Activated CD4-positive, alpha-beta T cell treated with anti-CD3 and anti-CD28 coated beads, Interleukin-2, amount 10 ng/mL, durations not matched to agents 24 days and 14 days (primary cell): ENCODE measurements at places on chromosomes 12 and 14. TPM values are rescaled to one million over a fixed set of nuclear protein-coding genes. Genes with fewer than 3 reads are reported as not detected.

The NID2 gene
- 0.09 TPM in 2 replicates for total RNA-seq

The SMOC1 gene
- not detected in 2 replicates for total RNA-seq

DNA sequence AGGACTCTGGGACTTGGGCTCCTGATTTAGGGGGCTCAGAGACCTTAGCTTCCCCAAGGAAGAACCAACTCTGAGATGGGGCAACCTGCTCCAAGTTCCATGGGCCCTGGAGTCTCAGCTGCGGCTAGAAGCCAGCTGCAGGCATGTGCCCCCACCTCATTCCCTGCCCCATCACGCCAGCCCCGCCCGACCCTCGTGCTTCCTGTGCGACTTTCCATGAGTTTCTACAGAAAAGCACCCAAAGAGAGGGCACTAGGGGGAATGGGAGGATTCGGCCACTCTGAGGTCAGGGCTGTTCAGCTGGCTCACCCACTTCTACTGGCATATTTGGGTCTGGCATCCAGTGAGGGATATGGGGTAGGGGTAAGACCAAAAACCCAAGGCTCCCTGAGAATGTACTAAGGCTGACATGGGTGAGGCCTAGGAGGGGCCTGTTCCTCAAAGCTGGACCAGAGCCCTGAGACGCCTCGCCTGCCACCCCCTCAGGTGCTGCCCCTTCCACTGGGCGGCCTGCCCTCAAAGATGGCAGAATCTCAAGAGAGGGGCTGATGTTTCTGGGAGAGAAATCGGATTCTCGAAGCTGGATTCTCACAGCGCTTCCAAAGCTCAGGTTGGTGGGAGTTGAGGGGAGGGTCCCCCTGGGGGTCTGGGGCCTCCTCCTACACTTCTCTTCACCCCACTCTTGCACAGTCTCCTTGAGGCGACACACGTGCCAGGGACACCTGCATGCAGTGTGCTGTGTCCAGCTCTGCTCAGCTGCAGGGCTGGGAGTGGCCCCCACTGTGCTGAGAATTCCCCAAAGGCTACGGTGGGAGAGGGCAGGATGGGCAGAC, 22.1 kb downstream of the FAIM2 start:
- H3K36me3 ChIP-seq, result no peaks in the 10 kb centered on the region
- no peak for DNase-seq
- H3K27ac ChIP-seq, result no peak overlapping the region

DNA sequence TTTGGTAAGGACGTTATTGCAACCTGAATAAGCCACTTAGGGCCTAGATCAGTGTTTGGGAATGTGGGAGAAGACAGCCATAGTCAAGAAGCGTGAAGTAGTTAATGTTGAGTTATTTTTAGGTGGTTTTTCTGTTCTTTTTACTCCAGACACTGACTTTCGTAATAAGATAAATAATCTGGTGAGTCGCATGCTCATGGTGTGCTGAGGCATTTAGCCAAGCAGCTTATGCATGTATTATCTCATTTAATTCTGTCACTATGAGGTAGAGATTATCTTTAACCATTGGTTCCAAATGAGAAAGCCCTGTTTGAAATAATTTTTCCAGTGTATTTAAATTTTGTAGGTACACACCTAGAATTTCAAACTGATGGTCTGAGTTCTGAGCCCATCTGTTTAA, 67.3 kb downstream of the RCOR1 start:
- no peak overlapping the region for H3K4me3 ChIP-seq
- DNase-seq, result no peak
- H3K27ac ChIP-seq, result no peak overlapping the region
- no peaks in the 10 kb centered on the region for H3K27me3 ChIP-seq

DNA sequence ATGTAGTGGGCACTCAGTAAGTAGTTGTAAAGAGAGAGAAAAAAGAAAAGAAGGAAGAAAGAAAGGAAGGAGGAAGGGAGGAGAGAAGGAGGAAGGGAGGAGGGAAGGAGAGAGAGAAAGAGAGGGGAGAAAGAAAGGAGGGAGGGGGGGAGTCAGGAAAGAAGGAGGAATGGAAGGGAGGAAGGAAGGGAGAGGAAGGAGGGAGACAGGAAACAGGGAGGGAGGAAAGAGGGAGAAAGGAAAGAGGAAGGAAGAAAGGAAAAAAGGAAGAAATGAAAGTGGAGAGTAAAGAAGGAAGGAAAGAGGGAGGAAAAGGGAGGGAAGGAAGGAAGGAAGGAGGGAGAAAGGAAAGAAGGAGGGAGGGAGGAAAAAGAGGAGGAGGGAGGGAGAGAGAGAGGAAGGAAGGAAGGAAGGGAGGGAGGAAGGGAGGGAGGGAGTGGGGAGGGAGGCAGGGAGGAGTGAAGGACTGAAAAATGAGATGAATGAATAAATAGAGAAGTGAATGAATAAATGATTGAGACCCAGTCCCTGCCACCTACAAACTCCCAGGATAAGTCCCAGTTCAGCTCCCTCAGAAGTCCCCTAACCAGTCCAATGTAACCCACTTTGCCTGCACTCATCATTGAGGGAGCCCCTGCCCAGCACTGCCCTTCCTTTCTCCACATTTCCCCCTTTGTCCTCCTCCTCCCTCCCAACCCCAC, 739.0 kb upstream of the TBX3 start:
- DNase-seq, result no peak
- H3K36me3 ChIP-seq, result no peaks in the 10 kb centered on the region
- H3K4me3 ChIP-seq, result no peak overlapping the region
- H3K27me3 ChIP-seq, result no peaks in the 10 kb centered on the region

DNA sequence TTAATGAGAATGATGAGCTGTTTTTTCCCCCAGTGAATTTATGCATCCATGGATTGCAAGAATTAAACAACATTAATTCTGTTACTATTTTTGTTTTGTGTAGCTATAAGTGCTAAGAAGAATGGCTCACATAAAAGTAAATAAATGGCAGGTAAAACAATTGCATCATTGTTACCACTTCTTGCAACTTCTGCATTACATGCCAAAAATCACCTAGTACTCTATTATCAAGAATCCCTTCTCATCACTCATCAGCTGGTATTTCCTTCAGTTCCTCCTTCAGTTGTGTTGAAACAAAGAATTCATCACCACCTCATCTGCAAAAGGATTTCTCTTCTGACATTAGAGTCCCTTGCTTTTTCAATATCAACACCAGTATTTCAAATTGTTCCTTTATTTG, 773 bp downstream of the A2M start:
- H3K27ac ChIP-seq, result no peak overlapping the region
- DNase-seq, result no peak
- H3K4me1 ChIP-seq, result peaks cover 5% of the 10 kb centered on the region
- H3K4me3 ChIP-seq, result no peak overlapping the region
- no peaks in the 10 kb centered on the region for H3K36me3 ChIP-seq

- no peak overlapping the region for H3K27ac ChIP-seq
- H3K27me3 ChIP-seq, result peaks cover 5% of the 10 kb centered on the region
- no peak overlapping the region for H3K4me3 ChIP-seq
- peak; percentile 31 for DNase-seq
Observed at GRCh38 chr12:31517994-31518393, 72.9 kb downstream of the DENND5B start.

GRCh38 chr12:49920241-49920914, 16.7 kb upstream of the FAIM2 start:
- no peak overlapping the region for H3K27ac ChIP-seq
- H3K4me3 ChIP-seq, result no peak overlapping the region
- H3K36me3 ChIP-seq, result no peaks in the 10 kb centered on the region
- peaks cover 7% of the 10 kb centered on the region for H3K27me3 ChIP-seq

DNA sequence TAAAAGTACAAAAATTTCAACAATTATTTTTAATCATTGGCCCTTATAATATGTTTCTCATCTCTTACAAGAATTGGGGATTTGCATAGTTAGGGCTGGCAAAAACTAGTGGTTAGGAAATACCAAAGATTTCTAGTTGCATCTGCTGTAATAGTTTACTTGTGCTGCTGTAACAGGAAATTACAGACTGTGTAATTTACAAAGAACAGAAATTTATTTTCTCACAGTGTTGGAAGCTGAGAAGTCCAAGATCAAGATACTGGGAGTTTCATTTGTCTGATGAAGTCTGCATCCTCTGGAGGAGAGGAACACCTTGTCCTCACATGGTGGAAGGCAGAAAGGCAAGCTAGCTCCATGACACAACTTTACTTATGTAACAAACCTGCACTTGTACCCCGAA, 157.0 kb downstream of the FLRT2 start:
- no peaks in the 10 kb centered on the region for H3K4me1 ChIP-seq
- no peaks in the 10 kb centered on the region for H3K36me3 ChIP-seq
- H3K27ac ChIP-seq, result no peak overlapping the region
- H3K4me3 ChIP-seq, result no peak overlapping the region
